ENCODE measurements at places on chromosomes 12 and 14. TPM values are rescaled to one million over a fixed set of nuclear protein-coding genes. Genes with fewer than 3 reads are reported as not detected.

DNA sequence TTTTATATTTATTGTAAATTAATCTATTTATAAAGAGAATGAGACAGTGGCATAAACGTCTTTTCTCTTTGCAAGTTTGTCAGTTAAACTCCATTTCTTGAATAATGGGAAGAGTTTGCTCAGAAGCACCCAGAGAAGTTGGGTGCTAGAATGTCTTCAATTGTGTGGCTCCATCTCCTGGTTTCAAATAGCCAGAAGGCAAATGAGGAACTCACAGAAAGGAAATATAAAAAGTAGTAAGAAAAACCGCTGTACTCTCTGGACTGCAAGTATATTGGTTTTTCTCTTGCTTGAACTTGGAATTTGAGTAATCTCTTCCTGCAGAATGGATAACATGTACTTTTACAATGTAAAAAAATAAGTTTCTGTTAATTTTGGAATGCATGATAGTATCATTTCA is 217.5 kb downstream of the DPY19L2 start:
- no peak for DNase-seq

DNA sequence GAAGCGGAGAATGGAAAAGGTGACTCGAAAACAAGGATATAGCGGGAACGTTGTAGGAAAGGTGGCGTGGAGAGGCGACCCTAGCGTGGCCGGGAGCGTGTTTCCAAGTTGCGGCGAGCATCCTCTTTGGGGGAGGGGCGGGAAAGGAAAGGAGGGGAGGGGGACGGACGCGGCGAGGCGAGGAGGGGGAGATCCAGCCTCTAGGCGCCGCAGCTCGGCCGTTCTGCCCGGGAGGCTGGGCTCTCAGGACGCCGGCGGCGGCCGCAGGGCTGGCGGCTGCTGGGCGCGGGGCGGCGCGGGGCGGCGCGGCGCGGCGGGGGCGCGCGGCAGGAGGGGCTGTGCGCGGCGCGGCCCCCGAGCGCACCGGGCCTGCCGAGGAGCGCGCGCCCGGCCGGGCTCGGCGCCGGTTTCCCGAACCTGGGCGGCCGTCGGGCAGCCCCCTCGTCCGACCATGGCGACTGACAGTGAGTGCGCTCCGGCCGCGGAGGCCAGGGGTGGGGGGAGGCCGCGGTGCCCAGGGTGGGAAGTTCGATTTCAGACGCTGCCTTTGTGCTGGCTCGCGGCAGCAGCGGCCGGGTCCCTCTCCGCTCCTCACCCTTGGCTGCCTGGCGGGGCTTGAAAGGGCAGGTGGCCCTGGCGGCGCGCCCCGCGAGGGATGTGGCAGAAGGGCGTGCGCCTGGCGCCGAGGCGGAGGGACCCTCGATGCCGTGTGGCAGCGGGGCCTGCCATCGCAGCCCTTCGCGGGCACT is 50.3 kb downstream of the SNAPC1 start:
- DNase-seq, result no peak

- DNase-seq, result peak; percentile 76
Observed at GRCh38 chr12:3271639-3272038, 194.5 kb downstream of the TSPAN9 start.

DNA sequence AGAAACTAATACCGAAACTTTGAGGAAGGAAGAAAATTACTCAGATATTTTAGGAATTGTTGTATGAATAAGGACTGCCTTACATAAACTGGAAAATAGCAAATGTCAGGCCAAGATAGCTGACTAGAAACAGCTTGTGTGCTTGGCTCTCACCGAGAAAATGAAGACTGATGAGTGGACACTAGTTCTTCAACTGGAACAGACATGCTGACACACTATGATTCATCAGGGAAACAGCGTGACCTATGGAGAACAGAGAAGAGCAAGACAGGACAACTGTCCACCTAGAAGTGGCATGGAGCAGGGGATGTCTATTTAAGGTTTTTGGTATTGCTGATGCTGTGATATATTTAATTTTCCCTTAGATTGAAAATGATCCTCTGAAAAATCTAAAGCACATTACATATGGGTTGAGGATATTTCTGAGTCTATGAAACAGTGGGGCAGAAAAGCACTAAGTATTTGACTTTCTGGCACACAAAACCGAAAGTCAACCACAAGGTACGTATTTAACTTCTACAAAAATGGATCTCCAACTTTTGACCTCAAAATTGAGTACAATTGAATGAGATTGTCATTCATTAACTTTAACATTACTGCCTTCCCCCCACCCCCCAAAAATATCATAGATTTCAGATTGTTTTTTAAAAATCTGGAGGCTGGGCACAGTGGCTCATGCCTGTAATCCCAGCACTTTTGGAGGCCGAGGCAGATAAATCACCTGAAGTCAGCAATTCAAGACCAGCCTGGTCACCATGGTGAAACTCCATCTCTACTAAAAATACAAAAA is 863.2 kb downstream of the LRFN5 start:
- no peak for DNase-seq

DNA sequence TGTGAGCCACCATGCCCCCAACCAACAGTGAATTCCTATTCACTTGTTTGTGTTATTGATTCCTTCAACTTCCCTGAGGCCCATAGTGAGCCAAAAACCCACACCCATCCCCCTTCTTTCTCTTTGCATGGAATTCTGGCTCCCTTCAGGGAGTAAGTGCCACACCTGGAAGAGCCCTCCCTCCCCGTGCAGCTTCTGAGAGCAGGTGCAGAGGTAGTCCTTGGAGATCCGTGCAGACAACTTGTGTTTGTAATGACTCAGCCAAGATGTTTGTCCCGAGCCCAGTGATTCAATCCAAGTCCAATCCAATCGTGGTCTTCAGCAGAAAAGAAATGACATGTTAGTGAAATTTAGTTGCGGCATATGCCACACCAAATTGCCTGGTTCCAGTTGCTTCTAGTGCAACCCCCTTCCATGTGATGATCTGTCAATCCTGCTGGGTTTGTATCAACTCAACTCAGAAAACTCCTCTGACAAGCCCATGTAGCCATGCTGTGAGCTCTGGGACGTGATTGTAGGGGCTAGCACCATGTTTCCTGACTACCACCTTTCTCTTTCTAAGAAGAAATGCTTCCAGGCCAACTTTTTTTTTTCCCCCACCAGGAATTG is 27.5 kb downstream of the GPRC5A start:
- DNase-seq, result no peak

DNA sequence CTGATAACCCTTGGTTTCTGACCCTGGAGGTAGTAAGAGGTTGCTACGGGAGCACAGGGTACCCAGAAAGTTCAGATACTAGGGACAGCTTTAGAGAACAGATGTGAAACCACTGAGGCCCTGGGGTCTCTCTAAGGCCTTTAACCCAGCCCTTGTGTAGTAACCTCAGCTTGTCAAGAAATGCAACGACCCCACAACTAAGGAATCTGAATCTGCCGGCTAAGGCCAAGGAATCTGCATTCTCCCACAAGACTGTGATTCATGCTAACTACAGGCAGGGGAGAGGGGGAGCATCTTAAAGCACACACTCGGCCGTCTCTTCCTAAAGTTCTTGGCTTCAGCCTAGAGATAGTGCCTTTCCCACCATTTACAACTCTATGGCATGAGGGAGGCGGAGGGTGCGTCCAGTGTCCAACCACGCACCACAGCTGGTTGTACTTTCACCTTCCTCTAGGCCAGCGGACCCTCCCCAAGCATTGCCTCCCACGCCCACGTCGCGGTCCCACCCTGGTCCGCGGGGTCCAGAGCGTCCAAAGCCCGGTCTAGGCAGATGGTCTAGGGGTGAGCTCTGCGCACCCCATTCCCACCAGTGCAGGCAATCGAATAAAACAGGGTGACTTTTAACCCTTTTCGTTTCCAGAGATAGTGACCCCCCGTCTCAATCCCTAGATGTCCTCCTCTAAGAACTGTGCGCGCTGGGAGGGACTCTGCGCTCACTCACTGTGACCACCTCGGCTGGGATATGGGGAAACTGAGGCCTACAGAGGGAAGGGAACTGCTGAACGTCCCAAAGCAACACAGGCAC is 735 bp upstream of the VASH1 start:
- DNase-seq, result no peak

DNA sequence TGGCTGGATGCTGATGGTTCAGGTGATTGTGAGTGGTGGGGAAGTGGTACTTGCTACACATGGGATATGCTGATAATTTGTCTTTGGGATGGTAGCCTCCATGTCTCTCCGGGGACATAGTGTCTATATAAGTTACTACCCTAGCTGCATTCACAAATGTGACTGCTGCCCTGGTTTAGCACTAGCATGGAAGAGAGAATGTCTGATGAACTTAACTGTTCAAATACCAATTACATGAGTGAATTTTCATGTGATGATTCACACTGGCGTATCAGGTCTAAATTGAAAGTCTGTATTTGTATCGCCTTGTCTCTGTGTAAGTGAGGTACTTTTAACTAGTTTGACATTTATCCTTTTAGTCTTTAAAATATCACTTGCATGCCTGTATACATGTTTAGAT is 34.4 kb downstream of the ATF7IP start:
- no peak for DNase-seq

- no peak for DNase-seq
Observed at GRCh38 chr14:65303190-65303898, 109.2 kb upstream of the FUT8 start.

DNA sequence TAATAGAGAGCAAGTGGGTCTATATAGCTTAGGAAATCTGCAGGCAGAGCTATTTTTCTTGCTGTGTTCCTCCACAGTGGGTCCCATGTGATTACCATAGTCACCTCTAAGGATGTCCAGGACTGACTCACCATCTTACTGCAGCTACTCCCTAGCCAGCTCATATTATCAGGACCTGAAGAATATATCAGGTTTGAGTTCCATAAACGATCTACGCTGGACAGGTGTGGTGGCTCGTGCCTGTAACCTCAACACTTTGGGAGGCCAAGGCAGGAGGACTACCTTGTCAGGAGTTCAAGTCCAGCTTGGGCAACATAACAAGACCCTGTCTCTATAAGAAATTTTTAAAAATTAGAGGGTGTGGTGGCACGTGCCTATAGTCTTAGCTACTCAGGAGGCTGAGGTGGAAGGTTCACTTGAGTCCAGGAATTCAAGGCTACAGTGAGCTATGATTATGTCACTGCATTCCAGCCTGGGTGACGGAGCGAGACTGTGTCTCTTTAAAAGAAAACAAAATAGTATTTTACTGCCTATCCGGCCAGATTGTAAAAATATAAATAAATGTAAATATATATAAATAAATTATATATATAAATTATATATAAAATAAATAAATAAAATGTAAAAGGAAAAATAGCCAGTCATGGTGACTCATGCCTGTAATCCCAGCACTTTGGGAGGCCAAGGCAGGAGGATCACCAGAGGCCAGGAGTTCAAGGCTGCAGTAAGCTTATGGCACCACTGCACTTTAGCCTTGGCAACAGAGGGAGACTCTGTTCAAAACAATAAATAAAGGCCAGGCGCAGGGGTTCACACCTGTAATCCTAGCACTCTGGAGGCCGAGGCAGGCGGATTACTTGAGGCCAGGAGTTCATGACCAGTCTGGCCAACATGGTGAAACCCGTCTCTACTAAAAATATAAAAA is 6.9 kb upstream of the SPRYD4 start:
- no peak for DNase-seq

DNA sequence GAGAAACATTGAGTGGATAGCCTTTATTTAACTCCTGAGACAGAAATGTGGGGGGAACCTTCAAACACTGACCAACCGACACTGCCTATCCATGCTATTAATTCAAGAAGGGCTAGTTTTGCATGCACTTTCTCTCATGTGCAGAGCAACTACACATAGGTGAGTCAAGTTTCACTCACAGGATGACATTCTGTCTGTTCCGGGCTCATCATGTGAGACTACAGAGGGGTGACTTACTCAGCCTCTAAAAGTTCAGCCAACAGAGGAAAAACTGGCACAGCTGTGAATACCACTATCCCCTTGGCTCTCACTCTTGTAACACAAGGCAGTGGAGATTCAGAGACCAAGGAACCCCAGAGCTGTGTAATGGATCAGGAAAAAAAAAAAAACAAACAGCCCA is 13.3 kb downstream of the BEST3 start:
- no peak for DNase-seq

DNA sequence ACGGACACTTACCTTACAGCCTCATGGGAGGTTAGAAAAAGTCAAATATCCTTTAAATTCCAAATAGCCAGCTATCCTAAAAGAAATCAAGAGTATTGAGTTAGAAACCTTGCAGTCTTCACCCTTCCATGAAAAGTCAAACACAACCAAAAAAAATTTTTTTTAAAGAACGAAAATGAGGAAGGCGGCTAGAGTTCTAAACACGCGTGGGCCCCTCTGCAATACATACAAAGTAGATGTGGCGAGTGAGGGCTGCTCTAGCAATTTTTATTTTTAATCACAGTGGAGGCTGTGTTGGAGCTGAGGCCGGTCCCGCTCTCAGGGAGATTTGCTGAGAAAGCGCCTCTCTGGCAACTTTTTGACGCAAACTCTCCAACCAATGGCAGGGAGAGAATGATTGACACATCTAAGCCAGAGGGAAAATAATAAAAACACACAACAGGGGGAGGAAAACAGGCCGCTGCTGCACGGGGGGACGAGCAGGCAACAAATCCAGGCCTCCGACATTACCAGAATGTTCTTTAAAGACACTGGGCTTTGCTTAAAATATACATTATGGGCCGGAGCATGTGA is at the start of gene OTX2:
TSS of gene OTX2 (minus strand) at position 333 of the 573 bp plus-strand sequence. CDS start 5,023 bp downstream, outside the sequence.
- DNase-seq, result peak; percentile 67

GRCh38 chr14:64391113-64391725 is 3.1 kb downstream of the MTHFD1 start:
- no peak for DNase-seq

- DNase-seq, result no peak
Observed at GRCh38 chr12:101325590-101325989, 45.7 kb downstream of the UTP20 start.

GRCh38 chr12:117854339-117855012 is 114.3 kb downstream of the KSR2 start:
- DNase-seq, result peak; percentile 52

DNA sequence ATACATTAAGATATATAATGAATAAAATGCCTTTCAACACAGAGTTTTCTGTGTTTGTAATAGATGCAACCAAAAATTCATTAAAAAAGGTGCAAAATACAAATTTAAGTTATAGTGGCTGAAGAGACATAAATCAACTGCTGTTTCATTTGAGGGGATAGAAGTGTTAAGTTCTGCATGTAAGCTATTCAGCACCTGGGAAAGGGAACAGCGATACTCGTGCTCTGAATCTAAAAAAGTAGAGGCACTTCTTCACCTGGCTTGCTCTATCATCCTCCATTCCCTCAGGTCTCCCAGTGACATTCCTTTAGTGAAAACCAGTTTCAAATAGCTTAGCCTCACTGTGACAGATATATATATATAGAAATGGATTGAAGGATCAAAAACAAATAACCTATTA is 222.6 kb downstream of the ACSS3 start:
- DNase-seq, result no peak

DNA sequence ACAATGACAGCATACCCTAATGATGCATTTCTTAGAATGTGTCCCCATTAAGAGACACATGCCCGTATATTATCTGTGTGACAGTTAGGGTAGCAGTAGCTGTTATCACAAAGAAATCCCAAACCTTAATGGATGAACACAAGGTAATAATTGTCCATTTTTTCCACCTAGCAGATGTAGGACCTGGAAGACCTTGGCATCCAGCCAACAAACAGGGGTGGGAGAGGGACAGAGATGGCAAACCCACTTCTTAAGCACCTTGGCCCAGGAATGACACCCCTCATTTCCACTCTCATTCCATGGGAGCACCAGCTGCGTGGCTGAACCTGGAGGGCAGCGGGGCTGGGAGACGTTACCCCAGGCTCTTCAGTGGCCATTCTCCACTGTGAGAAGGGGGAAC is 679.0 kb downstream of the AACS start:
- no peak for DNase-seq

KERA gene
- total RNA-seq, result 10.0 TPM

TRHDE gene
- total RNA-seq, result 31.1 TPM

SMOC1 gene
- 83.4 TPM for total RNA-seq

KRT1 gene
- total RNA-seq, result 0.64 TPM

PRIMA1 gene
- total RNA-seq, result 0.73 TPM

CIDEB gene
- 5.8 TPM for total RNA-seq

TCL1B gene
- total RNA-seq, result not detected

CLEC2B gene
- 3.7 TPM for total RNA-seq
